ENCODE measurements at places on chromosomes 2 and 18.

GRCh38 chr2:11254100-11254536, 90.3 kb downstream of the ROCK2 start:
- DNase-seq, result no peak

GRCh38 chr2:36163520-36164254, 191.9 kb upstream of the CRIM1 start:
- DNase-seq, result no peak

- DNase-seq, result no peak
These were observed 139.3 kb downstream of the UPP2 start for GRCh38 chr2:158240975-158241374.

- no peak for DNase-seq
These were observed 296.9 kb upstream of the STON1 start for GRCh38 chr2:48233005-48233404.

DNA sequence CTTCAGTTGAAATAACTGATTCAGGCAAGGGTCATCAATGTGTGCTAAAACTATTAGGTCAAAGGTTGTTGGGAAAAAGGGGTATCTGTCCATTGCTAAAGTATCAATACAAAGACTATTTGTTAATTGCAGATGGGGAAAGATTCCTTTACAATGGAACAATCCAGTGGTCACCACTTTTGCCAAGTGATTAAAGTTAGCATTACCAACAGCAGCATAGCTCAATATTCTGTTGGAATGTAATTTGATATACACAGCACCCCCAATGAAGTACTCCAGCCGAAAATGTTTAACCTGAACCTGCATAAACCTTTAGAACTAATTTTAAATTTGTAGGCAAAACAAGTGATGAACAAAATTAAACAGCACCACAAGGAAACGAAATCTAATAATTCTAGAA, 191.0 kb downstream of the TCF4 start:
- no peak for DNase-seq

- no peak for DNase-seq
These were observed 3.3 kb downstream of the SLC9A2 start for GRCh38 chr2:102622646-102623045.

DNA sequence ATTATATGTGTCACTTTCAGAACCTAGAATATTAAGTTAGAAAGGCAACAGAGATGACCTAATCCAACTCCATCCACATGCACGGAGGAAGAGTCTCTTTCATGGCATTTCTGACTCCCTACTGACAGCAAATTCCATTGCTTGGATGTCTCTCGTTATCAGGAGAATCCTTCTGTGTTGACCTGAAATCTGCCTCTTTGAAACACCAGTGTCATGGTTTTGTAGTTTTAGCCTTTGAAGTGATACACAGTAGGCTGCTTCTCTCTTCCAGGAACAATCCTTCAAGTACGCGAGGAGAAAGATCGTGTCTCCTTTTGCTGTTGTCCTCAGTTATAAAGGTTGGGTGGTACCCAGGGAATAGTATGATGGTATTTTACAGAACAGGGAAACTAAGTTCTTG, 201.9 kb upstream of the RASGRP3 start:
- no peak for DNase-seq

GRCh38 chr2:222653280-222653679, 2.6 kb downstream of the FARSB start:
- no peak for DNase-seq

- DNase-seq, result no peak
These were observed 105.1 kb upstream of the SLC38A11 start for GRCh38 chr2:165060411-165060810.

DNA sequence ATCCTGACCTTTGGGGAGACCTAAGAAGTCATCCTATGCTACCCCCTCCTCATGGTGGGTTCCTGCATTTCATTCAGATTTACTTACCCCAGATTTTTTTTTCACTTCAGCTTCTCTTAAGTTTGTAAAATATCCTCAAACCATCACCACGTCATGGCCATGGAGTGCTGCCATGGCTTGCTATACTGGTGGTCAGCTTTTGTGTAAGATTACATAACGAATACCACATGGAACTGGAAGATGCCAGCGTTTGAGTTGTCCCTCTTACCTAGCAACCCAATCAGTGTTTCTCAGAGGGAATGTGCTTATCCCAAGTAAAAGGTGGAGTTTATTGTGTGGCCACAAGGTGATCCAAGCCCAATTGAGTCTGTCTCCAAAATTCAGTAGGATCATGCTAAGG, 148.6 kb upstream of the ALPP start:
- peak; percentile 10 for DNase-seq

GRCh38 chr2:218260742-218261422, at the start of gene GPBAR1:
TSS of gene GPBAR1 (plus strand) at chr2:218261015. CDS start at chr2:218262725, 1,710 bp downstream.
- DNase-seq, result no peak

GRCh38 chr2:52933878-52934277, 833.7 kb upstream of the CHAC2 start:
- DNase-seq, result no peak

- DNase-seq, result no peak
These were observed 31.9 kb upstream of the CDH2 start for GRCh38 chr18:28208712-28209265.

- no peak for DNase-seq
These were observed 129.9 kb downstream of the SPTBN1 start for GRCh38 chr2:54586062-54586461.

- DNase-seq, result no peak
These were observed 39.7 kb upstream of the NABP1 start for GRCh38 chr2:191638079-191638801.

GRCh38 chr2:14996351-14997014, 364.0 kb downstream of the LRATD1 start:
- DNase-seq, result no peak

DNA sequence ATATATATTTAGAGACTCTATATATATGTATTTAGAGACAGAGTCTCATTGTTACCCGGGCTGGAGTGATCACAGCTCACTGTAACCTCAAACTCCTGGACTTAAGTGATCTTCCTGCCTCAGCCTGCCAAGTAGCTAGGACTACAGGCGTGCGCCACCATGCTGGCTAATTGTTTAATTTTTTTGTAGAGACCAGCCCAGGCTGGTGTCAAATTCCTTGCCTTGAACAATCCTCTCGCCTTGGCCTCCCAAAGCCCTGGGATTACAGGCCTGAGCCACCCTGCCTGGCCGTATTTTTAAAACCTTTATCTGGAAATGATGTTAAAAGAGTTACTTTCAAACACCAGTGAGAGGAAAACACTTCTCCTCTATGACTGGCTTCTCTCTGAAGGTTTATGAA, 30.9 kb upstream of the PGAP1 start:
- no peak for DNase-seq

DNA sequence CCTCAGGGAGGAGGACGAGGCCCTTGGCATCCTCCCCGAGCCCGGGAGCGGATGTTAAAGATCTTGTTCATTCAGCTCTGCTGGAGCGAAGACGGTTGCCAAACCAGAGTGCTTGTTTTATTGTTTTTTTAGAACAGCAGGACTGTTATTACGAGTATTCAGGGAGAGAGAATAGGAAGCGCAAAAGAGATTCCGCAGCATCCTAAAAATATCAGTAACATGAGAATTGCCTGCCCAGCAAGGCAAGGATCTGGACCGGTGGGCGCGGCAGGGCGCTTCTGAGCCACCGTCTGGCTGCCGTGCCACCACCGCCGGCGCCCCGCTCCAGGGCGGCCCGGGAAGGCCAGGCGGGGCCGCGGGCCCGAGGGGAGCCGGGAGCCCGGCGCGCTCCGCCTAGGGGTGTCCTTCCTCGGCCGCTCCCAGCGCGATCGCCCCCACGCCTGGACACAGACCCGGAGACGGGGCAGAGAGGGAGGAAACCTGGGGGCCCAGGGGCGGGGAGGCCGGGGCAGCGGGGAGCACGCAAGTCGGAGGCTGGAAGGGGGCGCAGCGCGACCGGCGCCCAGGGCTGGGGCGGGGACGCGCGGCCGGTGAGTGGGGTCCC, 843 bp downstream of the CYS1 start:
- DNase-seq, result peak; percentile 27

- DNase-seq, result no peak
These were observed 130.0 kb downstream of the CAPN13 start for GRCh38 chr2:30677231-30677630.

GRCh38 chr18:10285283-10285640, 169.2 kb upstream of the APCDD1 start:
- no peak for DNase-seq

- no peak for DNase-seq
These were observed 810 bp upstream of the RBFA start for GRCh38 chr18:80033181-80034067.

- no peak for DNase-seq
These were observed 13.0 kb downstream of the FABP1 start for GRCh38 chr2:88114889-88115288.

DNA sequence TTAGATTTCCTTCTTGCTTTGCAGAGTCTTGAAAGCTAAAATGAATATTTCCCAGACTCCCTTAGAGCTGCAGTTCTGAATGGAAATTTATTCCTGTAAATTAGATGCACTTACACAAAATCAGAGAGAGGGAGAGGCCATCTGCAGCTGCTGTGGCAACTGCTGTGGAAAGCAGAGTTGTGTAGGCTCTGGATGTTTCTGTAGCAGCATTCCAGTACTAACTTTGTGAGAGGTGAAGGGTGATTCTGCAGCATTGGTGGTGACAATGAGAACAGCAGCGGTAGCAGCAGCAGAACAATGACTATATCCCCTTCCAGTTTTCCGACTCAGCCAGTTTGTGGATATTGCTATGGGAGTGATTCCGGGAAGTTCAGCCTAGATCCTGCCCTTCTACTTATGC, 433.0 kb upstream of the REG3G start:
- DNase-seq, result no peak

DNA sequence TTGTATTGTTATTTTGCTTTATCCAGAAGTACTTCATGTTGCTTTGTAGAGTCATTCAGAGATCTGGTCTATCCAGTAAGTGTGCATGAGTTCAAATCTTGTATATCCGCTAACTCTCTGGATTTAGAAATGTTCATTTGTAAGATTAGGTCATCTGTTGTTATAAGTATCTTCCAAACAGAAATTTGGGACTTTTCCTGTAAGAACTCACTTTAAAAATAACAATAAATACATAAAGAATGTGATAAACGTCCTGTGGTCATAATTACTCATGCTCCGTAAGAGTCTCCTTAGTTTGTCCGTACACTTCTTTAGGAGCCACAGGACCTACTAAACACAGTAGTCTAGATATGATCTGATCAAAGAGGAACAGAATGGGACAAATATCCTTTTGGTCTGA, 699.9 kb upstream of the SLC8A1 start:
- DNase-seq, result no peak

DNA sequence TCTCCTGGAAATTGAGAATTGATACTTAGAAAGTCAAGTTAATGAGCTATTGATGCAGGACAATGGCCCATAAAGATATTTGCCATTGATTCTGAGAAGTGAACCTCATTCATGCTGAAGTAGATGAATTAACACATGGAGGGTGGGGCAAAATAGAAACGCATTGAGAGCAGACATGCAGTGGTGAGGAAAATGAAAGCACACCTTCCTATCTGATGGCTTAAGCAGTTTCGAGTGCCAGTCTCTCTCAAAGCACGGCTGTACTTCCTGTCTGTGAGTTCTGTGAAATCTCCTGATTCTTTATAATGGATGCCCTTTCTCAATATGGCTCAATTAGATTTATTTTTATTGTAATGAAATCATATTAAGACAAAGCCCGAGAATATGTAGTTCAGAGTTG, 247.0 kb downstream of the TMX3 start:
- no peak for DNase-seq

DNA sequence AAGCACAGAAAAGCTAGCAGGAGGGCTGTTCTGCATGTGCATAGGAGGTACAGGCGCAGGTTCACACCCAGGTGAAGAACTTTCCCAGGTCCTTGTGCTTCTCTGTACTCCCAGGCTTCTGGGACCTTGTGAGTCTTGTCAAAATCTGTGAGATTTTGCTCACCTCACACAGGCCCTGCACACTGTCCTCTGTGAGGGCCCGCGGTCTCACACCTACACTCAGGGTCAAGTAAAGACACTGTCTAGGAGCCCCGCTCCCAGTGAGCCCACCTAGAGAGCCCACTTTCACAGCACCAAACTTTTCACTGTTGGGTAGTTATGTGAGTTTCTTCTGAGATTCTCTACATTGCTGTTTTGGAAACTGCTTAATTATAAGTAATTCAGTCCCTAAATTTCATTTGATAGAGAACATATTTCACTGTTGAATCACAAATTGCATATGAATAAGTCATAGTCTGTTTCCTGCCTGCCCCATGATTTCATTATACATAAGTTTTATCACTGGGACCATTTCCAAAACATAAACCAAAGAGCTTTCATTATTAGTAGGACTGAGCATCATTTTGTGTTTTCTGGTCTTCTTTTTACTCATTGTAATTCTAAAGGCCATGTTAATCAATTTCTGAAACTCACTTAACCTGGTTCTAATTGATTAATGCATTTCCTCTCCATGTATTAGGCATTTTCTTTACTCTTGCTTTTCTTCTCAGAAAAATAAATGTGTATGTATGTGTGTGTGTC, 234.2 kb upstream of the SPOPL start:
- no peak for DNase-seq

DNA sequence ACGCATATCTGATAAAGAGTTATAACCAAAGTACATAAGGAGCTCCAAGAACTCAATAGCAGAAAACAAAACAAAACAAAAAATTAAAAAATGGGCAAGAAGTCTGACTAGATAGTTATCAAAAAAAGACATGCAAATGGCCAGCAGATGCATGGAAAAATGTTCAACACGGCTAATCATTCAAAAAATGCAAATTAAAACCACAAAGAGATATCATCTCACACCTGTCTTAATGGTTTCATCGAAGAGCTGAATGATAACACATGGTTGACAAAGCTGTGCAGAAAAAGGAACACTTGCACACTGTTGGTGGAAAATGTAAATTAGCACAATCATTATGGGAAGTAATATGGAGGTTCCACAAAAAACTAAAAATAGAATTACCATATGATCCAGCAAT, 751.3 kb upstream of the POU3F3 start:
- no peak for DNase-seq

DNA sequence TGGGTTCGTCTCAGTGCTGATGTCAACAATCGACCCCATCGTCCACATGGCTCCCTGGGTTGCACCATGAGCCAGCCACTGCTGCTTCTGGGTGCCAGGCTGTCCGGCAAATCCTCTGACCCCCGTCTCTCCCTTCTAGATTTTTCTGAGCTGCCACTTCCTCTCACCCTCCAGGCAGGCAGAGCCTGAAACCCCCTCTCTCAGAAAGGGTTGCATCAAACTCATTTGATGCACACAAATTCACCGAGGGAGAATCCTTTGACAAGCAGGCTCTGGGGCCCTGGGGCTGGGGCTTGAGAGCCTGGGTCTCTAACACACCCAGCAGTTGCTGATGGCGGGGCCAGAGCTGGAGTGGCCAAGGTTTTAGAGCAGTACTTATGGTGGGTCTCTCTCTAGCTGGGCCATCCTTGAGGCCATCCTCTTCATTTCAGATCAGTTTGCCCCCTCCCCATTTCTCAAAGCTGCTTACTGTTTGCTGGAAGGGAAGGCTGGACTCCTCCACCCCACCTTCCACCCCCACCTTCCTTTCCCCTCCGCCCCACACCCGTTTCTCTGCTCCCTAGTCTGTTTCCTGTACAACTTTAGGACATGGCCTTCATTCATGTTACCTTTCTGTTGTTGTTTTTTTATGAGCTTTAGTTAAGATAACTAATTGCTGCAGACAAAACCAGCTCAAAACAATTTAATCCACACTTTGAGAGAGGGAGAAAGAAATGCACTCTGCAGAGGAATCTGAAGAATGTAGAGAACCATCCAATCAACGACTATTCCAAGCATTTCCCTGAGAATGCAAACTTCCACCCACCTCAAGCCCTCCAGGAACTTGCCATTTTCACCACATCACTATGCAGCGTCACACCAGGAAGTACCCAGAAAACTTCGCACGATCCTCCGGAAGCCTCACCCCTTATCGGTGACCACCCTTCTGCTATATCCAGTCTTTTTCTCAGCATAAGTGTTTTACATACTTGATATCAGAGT, 69.5 kb downstream of the ARL4C start:
- peak; percentile 52 for DNase-seq

- DNase-seq, result peak; percentile 37
These were observed 125.7 kb upstream of the LMAN1 start for GRCh38 chr18:59484561-59485328.

Measured in BJ (cell line).